Stromal cell of bone marrow (primary cell): ENCODE measurements at places on chromosomes 7 and 10.

DNA sequence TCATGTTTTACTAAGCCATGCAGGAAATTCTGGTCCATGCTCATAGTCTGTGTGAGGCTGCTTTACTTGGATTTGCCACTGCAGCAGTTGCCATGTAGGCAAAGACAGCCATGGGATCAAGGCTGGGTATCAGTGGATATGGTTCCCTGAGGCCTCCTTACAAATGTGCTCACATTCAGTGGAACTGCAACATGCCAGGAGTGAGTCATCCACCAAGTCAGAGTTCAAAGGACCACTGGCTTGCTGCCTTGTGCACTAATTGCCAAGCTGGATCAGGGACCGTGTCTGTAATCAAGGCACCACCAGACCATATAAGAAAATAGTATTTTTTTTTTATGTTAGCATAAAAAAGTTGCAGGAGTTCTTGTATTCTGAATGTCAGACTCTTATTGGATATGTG, 101.0 kb downstream of the CDCA7L start:
- no peak for DNase-seq

- DNase-seq = no peak
Observed at GRCh38 chr7:39534599-39534998, 31.6 kb upstream of the YAE1 start.

DNA sequence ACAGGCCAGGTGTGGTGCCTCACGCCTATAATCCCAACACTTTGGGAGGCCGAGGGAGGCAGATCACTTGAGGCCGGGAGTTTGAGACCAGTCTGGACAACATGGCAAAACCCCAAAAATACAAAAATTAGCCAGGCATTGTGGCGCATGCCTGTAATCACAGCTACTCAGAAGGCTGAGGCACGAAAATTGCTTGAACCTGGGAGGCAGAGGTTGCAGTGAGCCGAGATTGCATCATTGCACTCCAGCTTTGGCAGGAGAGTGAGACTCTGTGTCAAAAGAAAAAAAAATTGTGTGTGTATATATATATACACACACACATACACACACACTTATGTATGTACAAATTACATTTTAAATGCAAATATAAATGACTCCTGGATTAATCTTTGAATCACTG, 76.8 kb upstream of the LRRN3 start:
- DNase-seq = no peak

- no peak for DNase-seq
Observed at GRCh38 chr7:44114586-44115310, 8.6 kb downstream of the POLD2 start.

DNA sequence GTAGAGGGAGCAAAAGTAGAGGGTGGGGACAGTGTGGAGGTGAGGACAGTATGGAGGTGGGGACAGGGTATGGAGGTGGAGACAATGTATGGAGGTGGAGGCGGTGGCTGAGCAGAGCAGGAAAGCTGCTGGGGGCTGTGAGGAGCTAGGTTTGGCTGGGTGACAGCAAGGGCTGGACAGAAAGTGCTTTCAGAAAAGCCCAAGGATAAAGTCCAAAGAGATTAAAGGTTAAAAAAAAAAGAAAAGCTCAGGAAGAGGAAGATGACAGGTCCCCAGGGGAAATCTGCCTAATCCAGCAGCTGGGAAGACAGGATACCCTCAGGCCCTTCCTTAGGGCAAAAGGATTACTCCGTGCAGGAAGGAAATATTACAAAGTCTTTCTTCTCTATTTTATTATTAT, 32.1 kb upstream of the PFKFB3 start:
- DNase-seq = no peak

GRCh38 chr7:155191901-155192478, 105.7 kb upstream of the INSIG1 start:
- no peak for DNase-seq

- DNase-seq = peak; percentile 2
Observed at GRCh38 chr7:24075426-24075810, 208.6 kb upstream of the NPY start.

GRCh38 chr10:4776234-4776638, 49.8 kb upstream of the AKR1E2 start:
- DNase-seq = no peak

GRCh38 chr10:59366290-59366689, 3.9 kb upstream of the FAM13C start:
- DNase-seq = no peak

DNA sequence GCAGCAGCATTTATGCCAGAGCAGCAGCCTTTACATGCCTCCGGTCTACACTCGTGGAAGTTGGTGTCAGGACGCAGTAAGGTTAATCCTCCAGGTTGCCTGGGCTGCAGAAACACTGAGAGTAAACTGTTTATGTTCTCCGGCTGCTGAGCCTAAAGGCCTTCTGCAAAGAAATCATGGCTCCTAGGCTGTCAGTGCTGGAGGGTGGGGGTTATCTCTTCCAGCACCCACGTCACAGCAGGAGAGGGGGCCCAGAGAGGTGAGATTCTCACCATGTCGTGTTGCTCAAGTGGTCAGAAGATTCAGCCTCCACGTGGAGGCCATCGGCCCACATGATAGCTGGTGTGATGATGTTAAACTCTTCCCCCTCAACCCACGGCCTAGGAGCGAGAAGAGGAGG, 41.2 kb downstream of the COL13A1 start:
- no peak for DNase-seq

DNA sequence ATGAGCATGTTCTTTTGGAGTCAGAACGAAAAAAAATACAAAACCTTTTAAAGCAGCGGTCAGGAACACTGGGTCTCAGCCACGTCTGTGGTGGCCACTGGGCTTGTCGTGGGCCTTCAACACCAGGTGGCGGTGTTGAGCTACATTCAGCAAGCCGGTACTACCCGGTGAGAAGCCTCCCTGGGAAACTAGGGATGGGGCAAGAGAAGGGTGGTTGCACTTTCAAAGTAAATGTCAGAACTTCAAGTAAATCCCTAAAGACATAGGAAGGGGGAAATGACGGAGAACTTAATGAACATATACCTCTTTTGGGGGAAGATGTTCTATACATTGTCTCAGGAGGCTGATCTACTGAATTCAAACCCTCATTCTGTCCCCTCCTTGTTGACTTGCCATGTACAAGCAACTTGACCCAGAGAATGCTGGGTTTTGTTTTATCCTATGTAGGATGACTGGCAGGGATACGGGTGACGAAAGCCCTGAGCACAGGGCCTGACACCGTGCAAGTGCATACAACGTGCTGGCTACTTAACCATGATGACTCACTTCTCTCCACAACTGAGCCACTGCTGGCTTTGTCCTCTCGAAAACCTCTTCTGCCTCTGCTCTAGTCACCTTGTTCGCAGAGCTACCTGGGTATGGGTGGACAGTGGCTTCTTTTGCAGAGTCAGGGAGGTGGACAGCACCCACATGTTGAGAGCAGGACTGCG, 49.0 kb upstream of the BAMBI start:
- DNase-seq = peak; percentile 74

DNA sequence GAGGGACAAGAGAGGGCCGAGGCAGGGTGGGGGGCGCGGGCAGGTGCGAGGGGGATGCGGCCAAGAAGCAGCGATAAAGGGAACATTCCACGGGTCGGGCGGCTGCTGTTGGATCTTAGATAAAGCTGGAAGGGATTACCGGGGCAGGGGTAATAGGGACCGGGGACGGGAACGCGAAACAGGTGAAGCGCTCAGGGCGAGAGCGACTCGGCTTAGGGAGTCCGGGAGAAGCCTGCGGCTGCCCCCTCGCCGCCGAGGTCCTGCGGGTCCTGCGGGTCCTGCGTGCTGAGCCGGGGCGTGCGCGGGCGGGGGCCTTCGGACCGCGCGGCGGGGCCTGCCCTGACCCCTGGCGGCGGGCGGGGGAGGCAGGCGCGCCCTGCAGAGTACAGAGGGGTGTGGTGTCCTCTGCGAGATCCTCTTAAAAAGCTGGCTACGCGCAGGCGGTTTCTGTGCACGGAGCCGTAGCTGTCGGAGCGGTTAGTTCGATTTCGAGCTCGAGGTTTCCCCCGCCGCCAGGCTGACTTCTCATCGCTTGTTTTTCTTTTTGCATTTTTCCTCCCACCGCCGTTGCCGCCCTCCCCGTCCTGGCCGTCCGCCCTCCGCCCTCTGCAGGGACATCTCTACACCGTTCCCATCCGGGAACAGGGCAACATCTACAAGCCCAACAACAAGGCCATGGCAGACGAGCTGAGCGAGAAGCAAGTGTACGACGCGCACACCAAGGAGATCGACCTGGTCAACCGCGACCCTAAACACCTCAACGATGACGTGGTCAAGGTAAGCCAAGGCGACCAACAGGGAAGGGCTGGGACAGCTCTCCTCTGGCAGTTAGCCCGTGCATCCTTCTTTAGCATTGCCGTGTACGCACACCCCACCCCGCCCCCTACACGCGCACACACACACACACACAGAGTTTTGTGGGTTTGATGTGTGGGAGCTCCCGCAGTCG, 1.4 kb downstream of the CAV1 start:
- DNase-seq = peak; percentile 79

DNA sequence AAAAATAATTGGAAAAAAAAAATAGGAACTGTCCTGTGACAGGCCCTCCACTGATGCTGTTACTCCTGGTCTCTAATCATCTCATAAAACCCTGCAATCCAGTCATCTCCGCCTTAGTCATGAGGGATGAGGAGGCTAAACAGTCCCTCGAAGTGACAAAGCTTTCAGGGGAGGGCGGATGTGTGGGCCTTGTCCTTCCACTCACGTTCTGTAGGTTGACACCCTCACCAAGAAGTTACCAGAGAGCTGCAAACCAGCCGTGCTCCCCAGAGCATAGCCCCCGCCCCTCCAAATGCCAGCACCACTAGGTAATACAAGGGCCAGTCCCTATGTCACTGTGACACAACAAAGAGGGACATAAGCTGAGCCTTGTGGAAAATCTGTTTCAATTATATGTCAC, 11.9 kb downstream of the COBL start:
- no peak for DNase-seq

DNA sequence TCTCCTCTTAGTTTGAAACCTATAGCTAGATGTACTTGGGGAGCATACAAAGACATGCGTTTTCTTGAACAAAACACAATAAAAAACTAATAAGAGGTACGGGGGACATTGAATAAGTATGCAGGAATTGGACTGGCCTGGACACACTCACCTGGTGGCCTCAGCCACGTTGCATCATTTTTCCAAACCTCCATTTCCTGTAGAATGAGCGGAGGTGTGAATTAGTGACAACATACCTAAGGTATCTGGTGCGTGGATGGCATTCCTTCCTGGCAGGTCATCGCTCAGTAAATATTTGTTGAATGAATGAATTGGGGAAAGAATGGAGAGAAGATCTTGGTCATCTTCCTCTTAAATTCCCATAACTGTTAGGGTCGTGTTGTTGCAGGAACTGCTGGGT, 103.2 kb upstream of the CTBP2 start:
- no peak for DNase-seq

GRCh38 chr7:17371671-17372524, 73.4 kb downstream of the AHR start:
- DNase-seq = peak; percentile 92

- DNase-seq = no peak
Observed at GRCh38 chr10:49398000-49398861, 2.3 kb upstream of the DRGX start.

DNA sequence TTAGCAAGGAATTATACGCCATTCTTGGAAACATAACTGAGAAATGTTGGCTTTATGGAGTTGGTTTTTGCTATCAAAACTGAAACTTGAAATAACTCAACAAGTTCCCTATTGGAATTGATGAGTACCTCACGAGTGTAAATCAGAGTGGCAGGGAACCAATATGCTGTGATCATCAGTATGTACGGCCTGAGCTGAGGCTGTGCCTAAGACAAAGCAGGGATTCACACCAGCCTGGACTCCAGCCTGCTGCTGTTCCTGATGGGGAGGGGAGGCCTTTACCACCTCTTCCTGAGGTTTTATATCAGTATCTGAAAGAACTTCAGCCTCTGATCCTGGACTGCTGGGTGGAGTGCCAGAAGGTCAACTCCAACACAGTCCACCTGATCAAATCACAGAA, 52.7 kb downstream of the CRTAC1 start:
- no peak for DNase-seq

GRCh38 chr7:38839851-38840250, 69.1 kb downstream of the VPS41 start:
- DNase-seq = no peak

GRCh38 chr10:62511238-62511637, 137.1 kb downstream of the ZNF365 start:
- DNase-seq = no peak

GRCh38 chr10:42949287-42949686, 127.6 kb upstream of the RET start:
- no peak for DNase-seq

- DNase-seq = peak; percentile 56
Observed at GRCh38 chr10:72736176-72736827, 44.4 kb downstream of the MCU start.

DNA sequence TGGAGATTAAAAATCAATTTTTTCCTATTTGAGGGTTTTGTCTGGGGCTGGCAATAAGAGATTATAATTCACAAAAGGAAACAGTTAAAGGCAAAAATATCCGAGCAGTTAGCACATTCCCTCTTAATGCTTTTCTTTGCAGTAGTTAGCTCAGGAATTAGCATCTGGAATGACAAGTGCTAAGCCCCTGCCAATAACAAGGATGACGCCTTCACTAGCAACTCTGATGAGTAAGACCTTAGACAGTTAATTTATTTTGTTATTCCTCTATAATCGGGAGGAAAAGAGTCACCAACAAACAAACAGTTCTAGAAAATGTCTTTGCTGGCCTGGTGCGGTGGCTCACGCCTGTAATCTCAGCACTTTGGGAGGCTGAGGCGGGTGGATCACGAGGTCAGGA, 151.3 kb downstream of the TRIL start:
- no peak for DNase-seq

DNA sequence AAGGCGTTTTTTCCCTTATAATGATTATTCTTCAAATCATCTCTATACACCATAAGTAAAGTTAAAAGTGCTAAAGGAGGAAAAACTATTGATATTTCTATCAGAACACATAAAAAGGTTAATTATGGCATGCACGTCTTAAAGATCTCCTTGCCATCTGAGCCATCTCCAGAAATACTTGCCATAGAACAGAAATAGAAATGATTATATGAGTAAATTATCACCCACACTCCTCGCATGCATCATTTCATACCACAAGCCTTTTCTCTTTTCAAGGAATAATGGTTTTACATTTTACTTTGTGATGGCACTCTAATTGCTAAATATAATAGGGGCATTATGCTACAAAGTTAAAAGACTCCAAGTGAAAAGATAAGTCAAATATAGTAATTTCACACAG, 55.7 kb upstream of the GLCCI1 start:
- DNase-seq = no peak
